ENCODE measurements at places on chromosomes 2 and 18.

- DNase-seq = peak; percentile 49
Measured at GRCh38 chr2:25700221-25700660, 26.9 kb upstream of the DTNB start.

GRCh38 chr18:68478246-68478645 lies 236.7 kb downstream of the TMX3 start:
- no peak for DNase-seq

- no peak for DNase-seq
Measured at GRCh38 chr18:74459889-74460288, 2.8 kb upstream of the DIPK1C start.

DNA sequence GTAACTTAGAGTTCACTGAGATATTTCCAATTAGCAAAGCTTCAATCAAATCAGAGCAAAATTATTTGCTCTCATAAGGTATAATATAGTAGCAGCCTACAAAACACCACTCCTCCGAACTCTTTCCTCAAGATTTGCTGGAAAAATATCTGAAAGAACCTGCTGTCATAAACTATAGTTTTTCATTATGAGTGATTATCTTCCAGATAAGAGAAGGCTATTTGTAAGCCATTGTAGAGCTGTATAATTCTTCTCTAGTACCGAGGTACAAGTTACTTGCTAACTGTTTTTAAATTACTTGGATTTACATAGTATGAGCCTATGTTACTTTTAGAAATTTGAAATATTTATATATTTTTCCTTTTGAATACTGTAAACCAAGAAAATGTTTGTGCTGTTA lies 2.1 kb downstream of the NDC80 start:
- DNase-seq = no peak

DNA sequence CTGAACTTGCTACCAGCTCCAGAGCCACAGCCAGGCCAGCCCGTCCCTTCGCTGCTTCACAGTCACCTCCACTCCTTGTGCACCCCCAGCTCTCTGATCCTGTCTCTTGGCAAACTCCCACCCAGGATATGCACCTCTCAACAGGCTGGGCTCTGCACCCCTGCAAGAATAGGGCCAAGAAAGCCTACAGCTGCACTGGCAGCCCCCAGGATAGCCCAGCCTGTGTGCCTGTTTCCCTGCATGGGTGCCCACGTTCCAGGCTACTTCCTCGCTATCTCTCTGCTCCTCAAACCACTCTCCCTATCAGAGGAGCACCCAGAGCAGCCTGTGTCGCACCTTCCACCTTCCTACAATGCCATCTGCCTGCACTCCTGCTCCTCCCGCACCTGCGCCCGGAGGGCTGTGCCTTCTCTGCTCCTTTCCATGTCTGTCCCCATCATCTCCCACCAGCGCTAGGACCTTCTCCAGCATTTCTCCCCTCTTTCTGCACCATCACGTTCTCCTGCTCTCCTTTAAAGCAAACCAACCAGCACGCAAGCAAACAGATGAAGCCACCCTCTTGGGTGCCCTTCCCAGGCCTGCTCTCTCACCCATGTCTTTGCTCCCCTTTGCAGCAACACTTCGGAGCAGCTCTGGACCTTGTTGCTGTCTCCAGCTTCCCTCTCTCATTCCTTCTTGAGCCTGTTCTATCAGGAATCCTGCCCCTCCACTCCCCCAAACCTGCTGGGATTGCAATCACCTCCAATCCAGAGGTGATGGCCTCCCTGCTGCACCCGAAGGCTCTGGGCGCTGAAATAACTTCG lies 313.2 kb upstream of the HS6ST1 start:
- no peak for DNase-seq

DNA sequence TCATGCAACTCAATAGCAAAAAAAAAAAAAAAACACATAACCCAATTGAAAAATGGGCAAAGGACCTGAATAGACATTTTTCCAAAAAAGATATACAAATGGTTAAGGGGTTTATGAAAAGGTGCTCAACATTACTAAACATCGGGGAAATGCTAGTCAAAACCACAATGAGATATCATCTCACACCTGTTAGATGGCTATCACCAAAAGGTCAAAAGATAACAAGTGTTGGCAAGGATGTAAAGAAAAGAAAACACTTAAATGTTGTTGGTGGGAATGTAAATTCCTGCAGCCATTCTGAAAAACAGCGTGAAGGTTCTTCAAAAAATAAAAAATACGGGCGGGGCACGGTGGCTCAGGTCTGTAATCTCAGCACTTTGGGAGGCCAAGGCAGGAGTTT lies 112.4 kb upstream of the CAB39 start:
- no peak for DNase-seq

DNA sequence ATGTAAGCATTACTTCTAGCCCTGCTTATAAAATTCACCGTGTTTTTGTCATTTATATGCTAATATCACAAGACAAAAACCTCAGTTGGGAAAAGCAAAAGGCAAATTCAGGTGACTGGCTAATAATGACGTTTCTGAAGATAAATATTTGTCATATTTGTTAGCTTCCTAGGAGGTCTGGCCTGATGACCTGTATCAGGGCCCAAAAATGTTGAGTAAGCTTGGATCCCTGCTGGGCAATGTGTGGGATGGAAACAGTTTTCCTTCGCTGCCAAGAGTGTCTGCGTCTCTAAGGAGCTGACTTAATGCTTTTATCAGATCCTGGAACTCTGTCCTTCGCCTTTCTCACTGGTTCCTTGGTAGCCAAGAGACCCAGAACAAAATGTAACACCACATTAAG lies 230.1 kb upstream of the PXDN start:
- DNase-seq = no peak

DNA sequence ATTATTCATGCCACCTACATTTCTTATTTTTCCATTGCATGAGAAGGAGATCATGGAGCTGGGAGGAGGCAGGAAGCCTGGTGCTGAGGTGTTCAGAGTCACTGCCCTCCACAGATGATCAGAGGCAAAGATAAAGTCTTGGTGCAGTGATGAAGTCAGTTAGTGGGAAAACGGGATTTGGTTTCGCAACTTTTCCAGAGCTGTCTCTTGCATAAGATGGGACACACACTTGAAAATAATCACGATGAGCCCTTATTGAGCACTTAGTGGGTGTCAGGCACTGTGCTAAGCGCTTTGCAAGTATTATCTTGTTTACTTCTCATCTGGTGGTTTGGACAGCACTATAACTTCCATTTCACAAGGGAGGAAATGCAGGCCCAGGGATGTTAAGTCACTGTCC lies 222.1 kb upstream of the SMAD2 start:
- DNase-seq = no peak

- DNase-seq = no peak
Measured at GRCh38 chr2:232973011-232973735, 39.9 kb downstream of the NGEF start.

DNA sequence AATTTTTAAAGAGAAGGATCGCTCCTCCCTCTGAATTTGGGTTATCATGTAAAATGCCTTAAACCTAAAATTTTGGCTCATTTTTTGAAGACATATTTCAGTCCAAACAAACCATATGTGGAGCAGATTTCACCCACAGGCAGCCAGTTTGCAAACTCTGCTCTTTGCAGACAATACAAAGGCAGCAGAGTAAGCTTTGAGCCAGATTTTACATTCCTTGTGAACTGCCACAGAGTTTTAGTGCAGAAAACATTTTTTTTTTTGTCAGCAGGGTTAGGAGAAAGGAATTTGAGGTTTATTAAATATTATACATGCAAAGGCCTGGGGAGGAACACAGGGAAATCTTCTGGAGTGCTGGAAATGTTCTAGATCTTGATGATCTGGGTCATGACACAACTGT lies 171.9 kb upstream of the FN1 start:
- no peak for DNase-seq

DNA sequence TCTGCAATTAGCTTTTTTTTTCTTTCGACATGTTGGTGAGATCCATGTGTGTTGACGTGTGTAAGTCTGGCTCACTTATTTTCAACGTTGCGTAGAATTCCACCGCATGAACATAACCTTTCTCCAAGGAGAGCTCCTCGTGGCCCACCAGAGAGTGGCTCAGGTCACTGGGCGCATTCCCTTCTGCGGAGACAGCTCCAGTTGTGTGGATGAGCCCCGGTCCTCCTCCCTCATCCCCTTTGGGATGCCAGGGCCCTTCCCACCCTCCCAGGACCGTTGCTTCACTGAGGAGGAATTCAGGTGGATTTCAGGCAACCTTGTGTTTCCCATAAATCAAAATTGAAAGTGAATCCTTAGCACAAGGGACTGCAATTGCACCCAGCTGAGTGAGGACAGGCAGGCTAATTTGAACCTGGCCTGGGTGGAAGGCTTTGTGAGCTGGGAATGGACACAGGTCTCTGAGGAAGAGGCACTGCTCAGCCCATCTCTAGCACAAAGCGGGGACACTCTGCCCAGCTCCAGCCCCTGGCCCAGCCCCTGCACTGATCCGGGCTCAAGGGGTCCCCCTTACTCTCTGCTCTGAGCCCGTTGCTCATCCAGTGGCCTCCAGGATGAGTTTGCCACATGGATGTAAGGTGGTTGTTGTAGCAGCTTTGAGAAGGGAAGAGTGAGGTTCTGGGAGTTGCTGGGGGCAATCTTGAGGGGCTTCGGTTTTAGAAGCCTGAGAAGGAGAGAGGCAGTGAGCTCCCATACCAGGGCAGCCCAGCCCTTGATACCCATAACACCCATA lies 57.8 kb upstream of the HAAO start:
- DNase-seq = no peak

DNA sequence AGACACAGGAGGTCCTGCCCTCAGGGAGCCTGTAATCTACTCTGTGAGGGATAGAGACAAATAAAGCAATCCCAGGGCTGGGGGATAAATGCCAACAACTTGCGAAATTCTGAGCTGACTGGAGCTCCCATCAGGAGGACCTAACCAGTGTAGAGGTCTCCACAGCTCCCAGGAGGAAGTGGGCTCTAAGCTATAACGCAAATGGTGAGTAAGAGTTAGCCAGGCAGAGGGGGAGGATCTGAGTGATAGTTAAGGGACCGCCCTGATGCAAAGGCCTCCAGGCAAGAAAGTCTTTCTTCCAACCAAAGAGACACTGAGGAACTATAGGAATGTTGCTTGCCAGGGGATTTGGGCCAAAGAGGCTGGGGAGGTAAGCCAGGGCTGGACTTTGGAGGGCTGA lies 16.0 kb upstream of the ZNF532 start:
- DNase-seq = no peak

GRCh38 chr18:21548647-21549046 lies 51.9 kb downstream of the ESCO1 start:
- no peak for DNase-seq

- DNase-seq = no peak
Measured at GRCh38 chr2:85216927-85217326, 83.7 kb downstream of the TCF7L1 start.

- no peak for DNase-seq
Measured at GRCh38 chr2:107719836-107720235, 106.9 kb upstream of the RGPD4 start.

DNA sequence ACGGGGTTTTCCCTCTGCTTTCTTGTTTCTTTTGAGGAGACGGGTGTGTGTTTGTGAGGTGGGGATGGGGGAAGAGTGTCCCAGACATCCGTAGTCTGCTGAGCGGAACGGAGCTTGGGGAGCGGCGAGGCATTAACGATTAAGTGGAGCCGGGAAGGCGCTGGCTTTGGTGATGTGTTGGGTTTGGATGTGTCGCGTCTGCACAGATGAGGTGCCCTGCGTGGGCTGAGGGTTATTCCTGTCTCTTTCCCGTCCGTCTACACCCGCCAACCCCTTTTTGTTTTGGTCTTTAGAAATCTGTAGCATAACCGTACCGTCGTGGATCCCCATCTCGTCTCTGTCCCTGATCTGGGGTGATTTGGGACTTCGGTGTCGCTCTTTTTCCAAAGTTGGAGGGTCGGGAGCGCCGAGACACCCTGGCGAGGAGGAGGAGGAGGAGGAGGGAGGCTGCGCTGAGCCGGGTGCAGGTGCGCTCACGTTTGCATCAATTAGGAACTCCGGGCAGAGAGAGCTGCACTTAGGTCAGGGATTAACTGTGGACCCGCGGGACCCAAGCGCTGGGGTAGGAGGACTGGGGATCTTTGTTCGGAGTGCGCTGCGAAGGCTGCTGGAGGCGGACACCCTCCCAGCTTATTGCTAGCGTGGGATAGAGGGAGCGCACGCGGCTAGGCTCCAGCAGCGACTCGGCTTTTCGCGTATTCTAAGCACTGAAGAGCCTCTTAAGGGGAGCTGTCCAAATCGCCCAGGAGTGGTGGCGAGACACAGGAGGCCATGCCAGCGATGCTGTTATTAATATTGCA lies 720.3 kb downstream of the DPP10 start:
- DNase-seq = peak; percentile 10

GRCh38 chr2:231183851-231184250 lies 14.6 kb upstream of the ARMC9 start:
- DNase-seq = no peak

DNA sequence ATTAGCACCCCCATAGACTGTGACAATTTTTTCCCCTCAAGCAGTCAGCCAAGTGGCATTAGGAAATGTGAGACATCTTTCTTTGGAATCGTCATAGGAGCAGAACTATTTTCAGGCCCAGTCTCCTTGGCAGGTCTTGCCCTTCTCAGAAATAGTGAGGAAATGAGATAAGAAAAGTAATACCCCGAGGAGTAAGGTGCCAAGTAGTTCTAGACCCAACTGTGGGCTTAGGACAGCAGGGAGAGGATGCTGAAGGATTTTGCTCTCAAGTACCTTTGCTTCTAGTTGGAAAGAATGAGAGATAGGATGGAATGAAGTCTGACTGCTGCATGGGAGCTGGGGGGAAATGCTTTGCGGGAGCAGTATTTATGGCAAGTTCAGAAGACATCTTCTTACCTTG lies 31.8 kb downstream of the PRKCE start:
- DNase-seq = no peak

DNA sequence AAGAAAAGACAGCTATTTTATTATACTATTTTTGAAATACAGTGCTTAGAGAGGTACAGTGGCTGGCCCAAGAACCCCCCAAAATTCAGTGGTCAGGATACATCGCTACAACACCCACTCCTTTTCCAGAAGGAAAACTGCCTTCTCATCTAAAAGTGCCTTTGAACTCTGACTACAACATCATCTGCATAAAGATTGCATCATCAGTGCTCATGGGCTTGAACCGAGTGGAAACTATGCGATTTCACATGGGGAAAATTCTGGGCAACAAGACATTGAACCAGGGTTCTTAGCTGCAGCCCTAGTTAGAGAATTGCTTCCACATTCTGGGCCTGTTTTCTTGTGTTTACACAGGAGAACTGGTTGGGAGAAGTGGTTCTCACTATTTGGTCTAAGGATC lies 294.6 kb upstream of the SLC14A2 start:
- no peak for DNase-seq

GRCh38 chr18:31814132-31814531 lies 53.5 kb upstream of the SLC25A52 start:
- no peak for DNase-seq

DNA sequence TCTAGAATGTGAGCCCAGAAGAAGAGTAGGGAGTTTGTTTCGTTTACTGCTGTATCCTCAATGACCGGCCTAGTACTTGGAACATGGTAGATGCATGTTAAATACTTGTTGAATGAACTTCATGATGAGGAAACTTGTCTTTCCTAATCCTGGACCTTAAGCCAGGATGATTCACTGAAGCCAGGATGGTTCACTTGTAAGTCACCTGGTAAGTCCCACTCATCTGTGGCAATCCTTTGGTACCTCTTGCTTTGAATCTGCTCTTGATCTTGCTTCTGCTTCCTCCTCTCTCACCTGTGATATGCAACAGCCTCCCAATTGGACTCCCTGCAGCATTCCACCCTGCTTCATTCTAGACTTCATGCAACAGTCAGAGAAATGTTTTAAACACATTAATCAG lies 43.6 kb downstream of the QPCT start:
- DNase-seq = no peak
